Brain pericyte (primary cell): ENCODE measurements at places on chromosomes 5 and 9.
A peak's percentile ranks its signal among the peaks of the same experiment; 100 is the strongest.

- no peak for DNase-seq
These were observed 174.5 kb upstream of the RAD23B start for GRCh38 chr9:107108342-107109130.

DNA sequence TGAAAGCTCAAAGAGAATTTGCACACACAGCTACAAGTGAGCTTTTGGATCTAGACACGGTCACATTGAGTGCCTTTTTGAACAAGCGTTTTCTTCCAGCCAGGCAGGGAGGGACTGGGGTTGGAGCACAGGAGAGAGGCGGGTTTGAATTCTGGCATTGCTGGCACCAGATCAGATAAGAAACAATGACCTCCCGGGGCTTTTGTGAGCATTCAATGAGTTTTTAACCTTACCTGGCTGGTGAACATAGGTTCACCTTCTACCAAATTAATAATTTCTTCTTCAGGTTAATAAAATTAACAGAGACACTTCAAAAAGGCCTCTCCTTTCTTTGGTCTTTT, 312.9 kb upstream of the MSX2 start:
- no peak for DNase-seq

- DNase-seq, result no peak
These were observed 27.4 kb downstream of the NCS1 start for GRCh38 chr9:130199605-130200004.

- no peak for DNase-seq
These were observed 25.6 kb downstream of the NRG2 start for GRCh38 chr5:140017397-140018095.

DNA sequence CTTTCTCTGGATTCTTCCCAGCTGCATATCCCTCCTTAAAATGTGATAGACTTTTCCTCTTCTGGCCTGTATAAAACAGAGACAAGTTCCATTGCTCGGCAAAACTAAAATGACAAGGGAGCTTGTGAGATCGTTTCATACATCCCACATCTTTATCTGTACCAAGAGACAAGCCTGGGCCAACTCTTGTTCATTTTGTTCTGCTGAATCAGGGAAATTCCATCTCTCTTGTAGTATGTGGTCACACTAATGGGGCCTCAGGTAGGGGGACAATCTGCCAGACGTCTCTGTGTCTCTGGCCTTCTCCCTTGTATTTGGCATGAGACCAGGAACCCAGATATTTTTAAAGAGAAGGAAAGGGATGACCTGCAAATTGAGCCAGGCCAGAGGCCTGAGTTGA, 18.6 kb upstream of the PAPPA start:
- DNase-seq, result no peak

DNA sequence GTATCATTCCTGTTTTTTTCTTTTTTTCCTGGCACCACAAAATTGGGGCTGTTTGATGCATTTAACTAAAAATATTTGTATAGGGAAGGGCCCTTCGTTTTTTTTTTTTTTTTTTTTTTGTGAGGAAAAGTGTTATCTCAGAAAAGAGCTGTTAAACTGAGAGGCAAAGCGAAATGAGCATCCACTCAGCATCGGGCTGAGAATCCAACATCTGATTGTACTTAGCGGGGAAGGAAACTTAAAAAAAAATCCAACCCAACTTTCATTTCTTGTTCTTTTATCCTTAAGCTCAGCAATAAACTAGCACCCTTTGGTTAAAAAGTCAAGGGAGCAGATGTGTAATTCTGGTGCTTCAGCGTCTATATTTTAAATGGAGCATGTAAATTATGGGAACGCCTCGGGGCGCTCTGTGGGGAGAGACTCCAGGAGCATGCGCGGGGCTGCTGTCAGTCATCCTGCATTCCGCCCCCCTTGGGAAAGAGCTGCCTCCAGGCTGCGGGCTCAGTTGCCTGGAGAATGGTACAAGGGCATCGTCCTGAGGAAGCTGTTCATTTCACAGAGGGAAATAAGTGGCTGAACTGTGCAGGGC, 33.3 kb downstream of the DMRT2 start:
- DNase-seq, result no peak

- DNase-seq, result no peak
These were observed 492 bp downstream of the ATG12 start for GRCh38 chr5:115840873-115841272.

GRCh38 chr5:139188558-139189270, 9.5 kb downstream of the SIL1 start:
- DNase-seq, result no peak

- no peak for DNase-seq
These were observed 73.0 kb downstream of the C9orf85 start for GRCh38 chr9:71984403-71984802.

DNA sequence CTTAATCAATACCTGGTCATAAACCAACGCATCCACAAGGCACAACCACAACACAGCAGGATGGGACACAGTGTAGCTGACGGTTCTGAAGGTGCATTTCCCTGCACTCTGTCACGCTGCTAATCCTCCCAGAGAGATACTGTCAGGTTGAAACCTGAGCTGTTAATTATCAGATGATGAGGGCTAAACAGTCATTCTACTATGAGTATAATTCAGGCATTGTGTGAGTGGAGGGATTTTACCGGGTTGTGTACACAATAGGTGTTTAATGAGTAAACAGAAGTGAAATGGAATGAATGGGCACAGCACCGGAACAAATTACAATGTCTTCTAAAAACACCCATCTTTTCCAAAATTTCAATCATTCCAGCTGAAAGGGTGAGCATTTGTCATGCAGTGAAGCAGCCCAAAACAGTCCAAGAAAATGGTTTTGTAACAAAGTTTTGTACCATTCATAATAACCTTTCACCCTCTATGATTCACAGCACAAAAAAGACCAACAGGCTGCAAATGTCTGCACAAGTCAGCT, 71.5 kb downstream of the ABCA1 start:
- no peak for DNase-seq

- no peak for DNase-seq
These were observed 261.0 kb downstream of the NSG2 start for GRCh38 chr5:174306345-174307030.

- no peak for DNase-seq
These were observed 151.7 kb upstream of the MPDZ start for GRCh38 chr9:13431222-13431536.

GRCh38 chr5:163261647-163262269, 175.6 kb upstream of the CCNG1 start:
- no peak for DNase-seq

DNA sequence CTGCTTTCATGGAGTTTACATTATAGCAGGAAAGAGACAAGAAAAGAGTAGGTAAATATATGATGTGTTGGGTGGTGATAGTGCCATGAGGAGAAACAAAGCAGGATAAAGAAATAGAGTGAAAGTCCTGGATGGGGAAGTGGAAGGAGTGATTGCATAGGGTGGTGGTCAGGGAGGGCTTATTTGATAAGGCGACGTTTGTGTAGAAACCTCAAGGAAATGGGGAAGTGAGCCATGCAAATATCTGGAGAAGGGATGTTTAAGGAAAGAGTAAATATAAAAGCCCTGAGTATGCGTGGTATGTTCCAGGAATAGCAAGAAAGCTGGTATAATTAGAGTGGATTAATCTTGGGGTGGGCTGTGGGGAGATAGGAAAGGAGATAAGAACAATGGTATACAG, 134.7 kb upstream of the SV2C start:
- DNase-seq, result no peak

DNA sequence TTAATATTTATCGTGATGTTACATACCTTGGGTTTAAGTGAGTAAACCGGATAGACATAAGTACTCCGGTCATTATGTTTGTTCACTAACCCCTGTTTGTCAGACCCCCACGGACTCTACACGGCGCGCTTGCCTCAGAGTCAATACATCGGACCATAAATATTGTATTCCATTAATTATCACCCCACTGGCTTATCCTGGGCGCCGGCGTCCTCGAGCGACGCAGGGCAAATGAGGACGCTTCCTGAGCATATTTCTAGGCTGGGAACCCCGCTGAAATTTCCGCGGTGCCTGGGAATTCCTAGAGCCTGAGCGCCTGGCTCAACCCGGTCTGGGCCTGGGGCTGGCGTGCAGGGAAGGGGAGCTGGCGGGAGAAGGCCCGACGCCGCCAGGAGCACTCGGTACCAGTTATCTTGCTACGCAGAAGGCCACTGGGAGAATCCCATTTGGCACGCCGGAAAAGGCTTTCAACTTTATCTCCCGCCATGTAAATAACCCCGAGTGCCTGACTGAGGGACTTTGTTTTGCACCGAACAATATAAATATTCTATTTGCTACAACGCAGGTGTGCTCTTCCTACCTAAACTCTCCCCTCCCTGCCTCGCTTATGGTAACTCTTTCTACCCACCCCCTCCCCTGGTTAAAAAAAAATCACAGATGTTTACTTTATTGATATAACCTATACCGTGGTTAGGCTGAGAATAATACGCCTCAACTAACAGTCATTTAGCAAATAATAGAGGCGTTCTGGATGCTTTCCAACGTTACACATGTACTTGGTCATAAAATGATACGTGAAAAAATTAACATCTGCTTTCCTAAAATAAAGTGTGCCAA, 19.4 kb downstream of the NR2F1 start:
- DNase-seq, result no peak

- no peak for DNase-seq
These were observed 57.1 kb upstream of the FUBP3 start for GRCh38 chr9:130522233-130522808.

GRCh38 chr5:148385094-148385493, 1.3 kb downstream of the FBXO38 start:
- no peak for DNase-seq

- DNase-seq, result no peak
These were observed 40.4 kb upstream of the CRB2 start for GRCh38 chr9:123315635-123316034.

GRCh38 chr5:9538504-9538903, 7.4 kb downstream of the SEMA5A start:
- DNase-seq, result no peak

DNA sequence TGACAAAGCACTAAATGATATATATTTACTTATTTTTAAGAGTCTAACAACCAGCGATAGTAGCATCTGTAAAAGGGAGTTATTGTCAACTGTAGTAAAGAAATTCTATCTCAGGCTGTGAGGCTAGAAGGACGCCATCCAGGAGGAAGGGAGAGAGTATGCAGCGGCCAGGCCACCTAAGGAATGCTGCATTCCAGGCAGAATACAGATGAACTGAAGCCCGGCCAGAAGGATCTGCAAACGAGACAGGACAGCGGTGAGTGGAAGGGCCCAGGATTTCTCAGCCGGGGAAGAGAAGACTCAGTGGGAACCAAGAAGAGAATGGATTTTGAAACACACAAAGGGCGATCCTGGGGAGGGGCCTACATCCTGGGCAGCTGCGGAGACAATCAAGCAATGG, 7.4 kb downstream of the RETREG1 start:
- DNase-seq, result no peak

DNA sequence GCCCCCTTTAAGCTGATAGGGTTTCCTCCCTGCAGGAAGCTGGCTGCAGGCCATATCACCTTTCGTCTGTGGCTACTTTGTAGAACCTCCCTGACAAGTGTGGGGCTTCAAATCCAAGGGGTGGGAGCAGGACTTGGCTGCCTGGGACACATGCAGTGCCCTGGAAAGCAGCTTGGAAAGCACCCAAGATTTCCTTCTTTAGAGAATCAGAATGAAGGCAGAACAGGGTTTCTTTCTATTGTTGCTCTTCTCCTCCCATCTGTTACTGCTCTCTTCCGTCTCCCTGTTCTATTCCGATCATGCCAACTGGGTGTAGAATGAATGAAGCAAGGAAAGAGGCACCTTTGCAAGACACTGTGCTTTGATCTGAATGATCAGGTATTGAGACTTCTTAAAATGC, 282.2 kb downstream of the MED10 start:
- no peak for DNase-seq

- no peak for DNase-seq
These were observed 16.2 kb downstream of the LHX6 start for GRCh38 chr9:122212473-122213004.

GRCh38 chr5:150206098-150206778, 16.4 kb downstream of the SLC6A7 start:
- DNase-seq, result no peak

DNA sequence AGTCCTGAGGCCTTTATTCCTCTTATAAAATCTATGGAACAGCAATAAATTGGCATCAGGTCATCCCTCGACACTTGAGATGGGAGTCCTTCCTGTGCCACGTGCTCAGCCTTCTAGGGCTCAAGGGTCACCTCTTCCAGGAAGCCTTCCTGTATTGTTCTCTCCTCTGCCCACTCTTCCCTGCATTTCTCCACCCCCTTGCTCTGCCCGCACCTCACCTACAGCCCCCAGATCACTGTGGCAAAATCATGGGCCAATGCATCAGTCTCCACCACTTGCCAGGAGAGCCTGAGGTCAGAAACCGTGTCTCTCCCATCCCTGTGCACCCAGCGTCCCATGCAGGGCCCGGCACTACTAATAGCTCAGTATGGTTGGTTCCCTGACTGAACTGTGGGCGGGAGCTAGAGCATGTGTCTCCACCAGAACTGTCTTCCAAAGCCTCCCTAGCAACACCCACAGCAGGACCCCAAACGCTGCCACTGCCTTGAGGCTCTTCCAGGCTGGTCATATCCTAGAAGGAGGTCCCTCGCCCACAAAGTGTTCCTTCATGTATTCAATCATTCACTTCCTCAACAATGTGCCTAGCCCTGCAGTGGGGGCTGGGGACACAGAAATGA, 13.5 kb downstream of the DUSP1 start:
- no peak for DNase-seq

- DNase-seq, result no peak
These were observed 66.8 kb downstream of the MED27 start for GRCh38 chr9:132012704-132013357.

DNA sequence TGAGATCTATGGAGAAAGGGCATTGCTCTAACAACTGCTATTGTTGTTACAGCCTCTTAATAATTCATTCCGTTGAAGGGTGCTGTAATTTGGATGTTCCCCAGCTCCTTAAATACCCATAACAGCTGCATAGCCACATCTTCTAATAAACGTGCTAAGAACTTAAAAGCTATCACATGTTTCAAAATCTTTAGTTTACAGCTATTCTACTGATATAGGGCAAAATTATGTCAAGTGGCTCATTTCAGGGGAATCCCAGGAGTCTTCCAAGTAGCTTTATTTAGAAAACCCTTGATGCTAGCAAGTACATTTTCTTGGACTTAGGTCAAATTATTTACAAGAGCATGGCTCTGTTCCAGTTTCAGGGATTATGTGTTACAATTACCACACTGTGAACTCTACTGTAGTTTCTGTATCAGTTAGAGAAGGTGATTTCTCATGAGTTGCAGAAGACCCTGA, 990.4 kb upstream of the ACO1 start:
- peak; percentile 0 for DNase-seq

DNA sequence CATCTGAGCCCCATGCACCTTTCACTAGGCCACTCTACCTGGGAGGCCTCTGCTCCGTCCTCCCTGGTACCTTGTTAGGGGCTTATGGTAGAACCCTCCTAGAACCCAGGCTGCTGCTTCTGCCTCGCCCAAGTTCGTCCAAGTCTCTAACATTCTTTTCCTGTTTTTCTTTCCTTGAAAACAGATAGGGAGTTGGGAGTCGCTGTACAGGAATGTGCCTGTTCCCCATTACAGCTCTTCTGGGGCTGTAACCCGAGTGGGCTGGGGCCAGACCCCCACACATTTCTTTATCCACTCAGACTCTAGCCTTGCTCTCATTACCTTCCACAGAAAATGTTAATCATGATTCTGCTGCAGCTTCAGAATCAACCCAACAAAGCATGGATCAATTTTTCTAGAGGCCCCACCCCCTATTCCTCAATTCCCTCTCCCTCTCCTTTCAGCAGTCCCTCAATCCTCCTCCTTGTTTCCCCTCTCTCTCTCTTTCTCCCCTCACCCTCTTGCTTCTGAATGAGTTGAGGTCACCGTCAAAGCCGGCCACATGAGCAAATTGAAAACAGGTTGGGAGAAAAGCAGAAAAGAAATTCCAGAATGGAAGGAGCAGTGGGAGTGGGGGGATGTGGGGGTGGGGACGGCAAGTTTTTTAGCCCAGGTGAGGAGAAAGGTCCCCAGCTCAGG, 193.8 kb upstream of the TRIM32 start:
- no peak for DNase-seq
